Umbilical cord (tissue), 2 donors: ENCODE measurements at places on chromosomes 16 and 17. TPM values are rescaled to one million over a fixed set of nuclear protein-coding genes. Genes with fewer than 3 reads are reported as not detected.

JUP gene
- 58.3 TPM for total RNA-seq

BCKDK gene
- total RNA-seq: 8.9 TPM

TMIGD1 gene
- total RNA-seq: not detected

- no peak for DNase-seq
Measured at GRCh38 chr16:56019274-56019673, 144.1 kb upstream of the CES5A start.

- DNase-seq: no peak
Measured at GRCh38 chr17:80385046-80385445, 29.9 kb upstream of the ENDOV start.

DNA sequence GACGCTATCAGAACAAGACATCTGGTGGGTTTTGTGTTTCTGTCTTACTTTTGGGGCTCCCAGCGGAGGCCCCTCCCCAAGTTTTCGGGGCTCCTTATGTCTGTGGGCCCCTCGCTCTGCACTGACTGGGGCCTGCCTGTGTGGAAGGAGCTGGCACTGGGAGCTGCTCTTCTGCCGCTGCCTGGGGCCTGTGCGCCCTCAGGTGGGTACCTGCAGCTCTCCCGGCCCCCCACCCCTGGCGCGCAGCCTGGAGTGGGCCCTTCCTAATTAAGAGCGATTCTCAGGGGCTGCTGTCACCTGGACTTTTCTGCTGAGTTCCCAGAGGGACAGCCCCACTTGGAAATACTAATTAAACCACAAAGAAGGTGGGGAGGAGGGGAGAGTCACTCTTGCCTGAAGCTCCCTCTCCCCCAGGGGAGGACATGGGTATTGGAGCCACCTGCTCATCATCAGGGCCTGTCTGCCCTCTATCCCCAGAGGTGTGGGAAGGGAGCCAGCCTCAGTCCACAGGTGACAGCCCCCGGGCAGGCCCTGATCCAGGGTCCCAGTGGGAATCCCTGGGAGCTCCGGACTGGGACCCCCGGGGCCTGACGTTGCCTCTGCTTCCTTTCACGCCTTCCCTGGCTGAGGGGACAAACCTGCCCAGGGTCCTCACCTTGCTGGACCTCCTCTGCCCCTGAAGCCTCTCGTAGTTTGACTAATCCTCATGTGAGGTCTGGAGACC lies 36.5 kb downstream of the GSE1 start:
- no peak for DNase-seq

SLC46A1 gene
- total RNA-seq: 7.7 TPM

DNA sequence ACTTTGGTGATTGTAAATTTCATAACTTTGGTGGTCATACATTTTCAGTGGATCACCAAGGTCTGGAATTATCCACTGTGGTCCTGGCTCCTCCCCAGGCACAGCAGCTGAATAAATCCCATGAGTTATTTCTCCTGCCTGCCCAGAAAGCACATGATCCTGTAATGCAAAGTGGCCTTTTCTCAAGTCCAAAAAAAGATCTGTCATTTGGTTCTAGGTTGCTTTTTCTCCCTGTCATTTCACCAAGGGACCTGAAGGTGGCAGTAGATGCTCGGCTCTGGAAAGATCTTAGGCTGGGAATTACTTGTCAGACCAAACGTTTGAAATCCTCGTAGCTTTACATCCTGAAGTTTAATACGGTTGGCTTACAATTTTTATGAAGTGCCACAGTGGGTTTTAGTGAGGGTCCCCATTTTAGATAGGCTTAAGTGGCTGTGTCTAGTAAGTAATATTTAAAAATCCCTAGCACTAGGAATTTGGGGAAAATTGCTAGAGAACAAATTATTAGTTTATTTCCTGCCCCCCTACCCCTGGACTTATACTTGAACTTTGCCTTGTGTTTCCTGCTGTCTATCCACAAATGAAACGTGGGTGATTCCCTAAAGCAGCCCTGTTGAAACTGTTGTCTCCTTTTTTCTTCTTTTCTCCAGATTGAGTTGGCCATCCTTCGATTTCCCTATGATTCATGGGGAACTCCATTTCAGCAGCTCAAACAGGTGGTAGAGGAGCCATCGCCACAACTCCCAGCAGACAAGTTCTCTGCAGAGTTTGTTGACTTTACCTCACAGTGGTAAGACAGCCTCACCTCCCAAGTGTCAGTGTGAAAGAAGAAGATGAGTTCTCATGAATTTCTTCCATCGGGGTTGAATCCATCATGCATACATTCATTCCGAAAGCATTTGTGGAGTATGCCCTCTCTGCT lies 111.7 kb downstream of the MAP2K6 start:
- DNase-seq: peak; percentile 67

DNA sequence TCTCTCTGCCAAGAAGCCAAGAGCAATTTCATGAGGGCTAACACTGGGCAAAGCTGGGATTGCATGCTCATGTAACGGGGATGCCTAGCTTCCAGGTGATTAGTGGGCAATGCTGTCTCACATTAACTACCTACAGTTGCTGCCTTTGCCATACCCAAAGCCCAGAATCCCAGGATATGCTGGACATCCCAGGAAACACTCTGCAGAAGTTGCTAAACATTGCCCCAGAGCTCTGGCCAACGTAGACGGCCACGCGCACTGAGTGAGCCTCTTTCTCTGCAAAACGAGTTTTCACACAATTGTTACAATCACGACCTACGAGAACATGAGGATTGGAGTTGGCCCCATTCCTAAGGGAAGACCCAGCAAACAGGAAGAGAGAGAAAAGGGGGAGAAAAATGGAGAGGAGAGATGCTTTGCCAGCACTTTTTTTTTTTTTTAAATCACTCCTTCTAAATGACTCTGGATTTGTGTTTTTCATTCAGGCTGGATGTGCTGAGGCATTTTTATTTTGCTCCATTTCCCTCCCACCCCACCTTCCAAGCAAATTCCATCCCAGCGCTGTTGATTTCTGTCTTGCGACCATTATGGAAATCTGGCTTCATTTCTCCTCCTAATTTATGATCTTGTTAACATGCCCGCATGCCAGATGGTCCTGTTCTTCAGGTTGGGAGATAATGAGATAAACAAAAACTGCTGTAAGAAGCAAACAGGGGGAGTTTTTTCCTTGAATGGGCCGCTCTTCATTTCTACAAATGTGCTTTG lies 112.8 kb upstream of the DNAH9 start:
- peak; percentile 40 for DNase-seq

DNA sequence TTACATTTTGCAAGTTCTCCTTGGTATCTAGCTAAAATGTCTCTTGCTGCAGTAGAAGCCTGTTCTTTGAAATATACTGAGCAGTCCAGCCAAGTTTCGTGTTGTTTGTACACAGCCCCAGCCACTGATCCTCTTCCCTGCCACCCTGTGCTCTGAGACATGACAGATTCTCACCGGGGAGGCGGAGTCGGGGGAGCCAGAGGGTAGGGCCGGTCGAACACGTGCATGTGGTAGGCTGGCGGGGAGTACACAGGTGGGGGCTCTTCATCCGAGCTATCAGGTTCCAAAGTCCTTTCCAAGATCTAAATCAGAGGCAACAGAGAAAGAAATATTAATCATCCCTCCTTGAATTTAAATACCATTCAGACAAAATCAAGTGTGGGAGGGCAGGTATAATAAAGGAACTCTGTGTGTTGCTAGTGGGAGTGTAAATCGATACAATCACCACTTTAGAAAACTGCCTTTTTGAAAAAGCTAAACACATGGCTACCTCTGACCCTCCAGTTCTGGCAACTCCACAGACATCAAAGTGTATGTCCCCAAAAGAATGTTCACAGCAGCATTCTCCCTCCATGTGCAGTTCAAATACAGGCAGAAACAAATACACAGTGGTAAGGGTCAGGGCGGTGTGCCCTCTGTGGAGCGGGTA lies 29.7 kb upstream of the MRPS23 start:
- DNase-seq: no peak

GRCh38 chr17:3896968-3897235 lies 4.0 kb upstream of the CAMKK1 start:
- DNase-seq: no peak

GRCh38 chr17:81541123-81541522 lies 11.0 kb downstream of the FAAP100 start:
- no peak for DNase-seq

GRCh38 chr17:17387017-17387497 lies 83.9 kb downstream of the NT5M start:
- DNase-seq: no peak

DNA sequence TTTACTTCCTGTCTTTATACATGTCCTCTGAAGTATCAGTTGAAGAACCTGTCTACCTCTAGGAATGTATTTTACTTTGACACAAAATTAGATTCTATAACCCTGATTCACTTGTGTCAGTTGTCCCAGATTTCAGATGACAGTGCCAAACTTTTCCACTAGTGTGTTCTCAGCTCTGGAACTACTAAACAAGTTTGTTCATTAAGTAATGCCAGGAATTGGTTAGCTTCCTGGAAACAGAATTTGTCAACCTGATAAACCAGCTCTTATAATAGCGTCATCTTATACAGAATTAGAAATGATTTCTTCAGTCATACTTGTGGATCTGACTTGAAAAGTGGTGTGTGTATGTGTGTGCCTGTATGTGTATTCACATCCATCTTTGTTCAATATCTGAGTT lies 7.4 kb downstream of the MAP3K3 start:
- no peak for DNase-seq

SLC13A2 gene
- 0.72 TPM for total RNA-seq

DNA sequence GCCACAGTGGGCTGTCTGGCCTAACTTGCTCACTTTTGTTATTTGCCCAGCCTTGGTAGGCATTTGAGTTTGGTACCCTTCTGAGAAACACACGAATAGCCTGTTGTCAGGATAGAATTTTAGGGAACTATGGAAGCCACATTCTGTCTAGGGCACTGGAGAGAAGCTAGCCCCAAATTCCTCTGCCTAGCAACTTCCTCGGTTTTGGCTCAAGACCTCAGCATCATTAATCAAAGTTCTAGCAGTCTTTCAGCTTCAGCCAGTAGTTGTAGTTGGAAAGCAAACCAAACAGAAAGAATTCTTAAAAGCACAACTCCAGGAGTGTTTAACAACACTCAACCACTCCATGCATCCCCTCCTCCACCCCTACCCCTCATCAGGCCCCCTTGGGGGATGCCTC lies 572.1 kb upstream of the PSMD7 start:
- DNase-seq: no peak

NFATC3 gene
- total RNA-seq: 22.6 TPM

- DNase-seq: no peak
Measured at GRCh38 chr17:8890671-8891070, 23.2 kb upstream of the PIK3R6 start.

TBC1D3B gene
- total RNA-seq: 2.9 TPM

KRTAP4-5 gene
- total RNA-seq: 5.5 TPM

DNA sequence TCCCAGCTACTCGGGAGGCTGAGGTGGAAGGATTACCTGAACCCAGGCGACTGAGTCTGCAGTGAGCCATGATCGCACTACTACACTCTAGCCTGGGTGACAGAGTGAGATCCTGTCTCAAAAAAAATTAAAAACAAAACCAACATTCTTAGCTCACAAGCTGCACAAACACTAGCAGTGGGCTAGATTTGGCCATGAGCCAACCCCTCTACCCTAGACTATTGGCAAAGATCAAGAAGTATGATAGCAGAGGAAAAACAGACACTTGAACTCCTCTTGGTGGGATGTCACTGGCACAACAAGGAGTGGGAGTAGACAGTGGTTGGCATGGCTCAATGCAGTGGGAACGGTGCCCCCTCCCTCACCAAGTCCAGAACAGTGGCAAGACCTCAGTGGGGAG lies 19.6 kb upstream of the RIPOR1 start:
- DNase-seq: no peak

GRCh38 chr16:55508941-55509931 lies at the start of gene LPCAT2:
Gene LPCAT2 (plus strand): TSS chr16:55509072. CDS start chr16:55509182, 110 bp downstream.
- DNase-seq: peak; percentile 95

DNA sequence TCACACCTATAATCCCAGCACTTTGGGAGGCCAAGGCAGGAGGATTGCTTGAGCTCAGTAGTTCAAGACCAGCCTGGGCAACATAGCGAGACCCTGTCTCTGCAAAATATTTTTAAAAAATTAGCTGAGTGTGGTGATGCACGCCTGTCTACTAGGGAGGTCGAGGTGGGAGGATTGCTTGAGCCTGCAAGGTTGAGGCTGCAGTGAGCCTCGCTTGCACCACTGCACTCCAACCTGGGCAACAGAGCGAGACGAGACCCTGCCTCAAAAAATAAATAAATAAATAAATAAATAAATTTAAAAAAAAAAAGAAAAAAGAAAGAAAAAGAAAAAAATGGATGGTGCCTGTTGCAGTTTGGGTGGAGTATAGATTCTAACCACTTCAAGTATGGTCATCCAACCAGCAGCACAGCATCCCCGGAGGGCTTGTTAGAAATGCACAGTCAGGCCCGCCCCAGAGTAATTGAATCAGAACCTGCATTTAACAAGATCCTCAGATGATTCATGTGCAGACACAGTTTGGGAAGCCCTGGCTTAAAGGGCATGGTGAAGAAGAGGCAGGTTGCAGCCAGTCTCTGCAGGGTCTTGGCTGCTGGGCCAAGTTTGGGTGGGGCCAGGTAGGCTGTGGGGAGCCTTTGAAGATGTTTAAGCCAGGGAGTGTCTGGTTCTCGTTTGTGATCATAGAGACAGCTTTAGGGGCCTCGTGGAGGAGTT lies 40.8 kb downstream of the MRC2 start:
- peak; percentile 61 for DNase-seq

DNA sequence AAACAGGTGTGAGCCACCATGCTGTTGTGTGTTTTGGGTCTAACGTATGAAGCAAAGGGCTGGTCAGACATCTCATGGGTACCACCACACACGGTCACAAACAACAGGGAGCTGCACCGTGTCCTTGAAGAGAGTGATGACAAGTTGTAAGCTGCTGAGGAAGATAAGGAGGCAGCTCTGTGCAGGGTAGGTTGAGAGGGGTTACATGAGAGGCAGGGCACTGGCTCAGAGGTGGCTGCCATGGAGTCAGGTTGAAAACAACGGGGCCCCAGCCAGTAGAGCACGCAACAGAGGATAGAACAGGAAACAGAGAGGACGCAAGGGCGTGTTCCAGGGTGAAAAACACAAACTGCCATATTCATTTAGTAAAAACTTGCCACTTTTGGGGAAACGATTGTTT lies 52.2 kb downstream of the TRARG1 start:
- no peak for DNase-seq

- no peak for DNase-seq
Measured at GRCh38 chr16:74726716-74727115, 26.1 kb upstream of the MLKL start.

NEUROD2 gene
- 1.4 TPM for total RNA-seq

- DNase-seq: peak; percentile 29
Measured at GRCh38 chr17:48718227-48718760, 4.0 kb downstream of the PRAC1 start.

ACE gene
- 4.8 TPM for total RNA-seq

ZNF629 gene
- total RNA-seq: 5.1 TPM
